Stimulated activated CD4-positive, alpha-beta T cell treated with anti-CD3 and anti-CD28 coated beads, Interleukin-12 subunit alpha, Interleukin-12 subunit beta, amount 100 ng/mL, for 48 hours (primary cell): ENCODE measurements at places on chromosomes 13 and 19.
A peak's percentile ranks its signal among the peaks of the same experiment; 100 is the strongest.

GRCh38 chr19:49843265-49843664 lies 7.7 kb upstream of the PTOV1 start:
- no peak for DNase-seq

- DNase-seq, result peak; percentile 80
These were observed 906 bp downstream of the ANKLE1 start for GRCh38 chr19:17282488-17283125.

DNA sequence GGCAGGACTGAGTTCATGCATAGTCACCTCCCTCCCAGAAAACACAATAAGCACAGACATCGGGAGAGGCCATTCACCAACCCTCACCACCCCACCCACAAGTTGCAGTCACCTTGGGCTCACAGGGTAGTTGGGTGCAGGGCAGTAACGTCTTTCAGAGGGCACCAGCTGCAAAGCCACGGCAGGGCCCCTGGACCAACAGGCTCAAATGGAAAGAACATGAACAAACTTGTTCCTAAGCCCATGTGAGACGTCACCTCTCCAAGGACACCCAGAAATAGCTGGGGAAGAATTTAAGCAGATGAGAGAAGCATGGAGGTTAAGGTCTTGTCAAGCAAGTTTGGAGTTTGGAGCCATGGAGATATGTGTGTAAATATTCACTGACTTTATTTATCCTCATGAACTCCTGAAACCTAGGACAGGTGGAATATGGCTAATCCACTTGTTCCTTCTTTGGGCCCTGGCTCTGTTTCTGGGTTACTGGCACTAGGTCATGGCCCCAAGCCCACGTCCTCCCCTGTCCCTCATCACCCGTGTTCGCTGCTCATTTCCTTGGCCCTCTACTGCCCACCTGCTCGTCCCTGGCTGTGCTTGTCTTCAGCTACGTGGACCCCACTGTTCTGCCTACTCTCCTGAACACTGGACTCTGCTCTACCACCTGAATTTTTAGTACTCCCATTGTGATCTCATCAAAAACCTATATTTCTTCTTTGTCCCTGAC lies 40.4 kb downstream of the SACS start:
- DNase-seq, result no peak

DNA sequence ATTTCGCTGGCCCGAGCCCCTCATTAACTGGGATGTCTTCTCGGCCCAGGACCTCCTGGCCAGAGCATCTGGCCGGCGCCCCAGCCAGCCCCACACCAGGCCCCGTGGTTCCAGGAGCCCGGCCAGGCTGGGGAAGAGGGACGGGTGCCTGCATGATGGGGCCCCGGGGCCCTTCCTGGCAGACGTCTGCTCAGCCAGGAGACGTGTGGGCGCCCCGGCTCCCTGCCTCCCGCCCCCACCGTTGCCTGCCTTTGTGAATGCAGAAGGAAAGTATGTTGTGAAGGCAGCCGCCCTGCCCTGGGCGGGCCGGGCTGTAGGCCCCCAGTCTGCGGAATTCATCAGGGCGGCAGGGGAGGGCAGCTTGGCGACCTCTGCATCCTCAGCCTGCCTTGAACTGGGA lies 4.4 kb upstream of the COMP start:
- DNase-seq, result no peak

- no peak for DNase-seq
These were observed 52.9 kb downstream of the NDFIP2 start for GRCh38 chr13:79533781-79534400.

DNA sequence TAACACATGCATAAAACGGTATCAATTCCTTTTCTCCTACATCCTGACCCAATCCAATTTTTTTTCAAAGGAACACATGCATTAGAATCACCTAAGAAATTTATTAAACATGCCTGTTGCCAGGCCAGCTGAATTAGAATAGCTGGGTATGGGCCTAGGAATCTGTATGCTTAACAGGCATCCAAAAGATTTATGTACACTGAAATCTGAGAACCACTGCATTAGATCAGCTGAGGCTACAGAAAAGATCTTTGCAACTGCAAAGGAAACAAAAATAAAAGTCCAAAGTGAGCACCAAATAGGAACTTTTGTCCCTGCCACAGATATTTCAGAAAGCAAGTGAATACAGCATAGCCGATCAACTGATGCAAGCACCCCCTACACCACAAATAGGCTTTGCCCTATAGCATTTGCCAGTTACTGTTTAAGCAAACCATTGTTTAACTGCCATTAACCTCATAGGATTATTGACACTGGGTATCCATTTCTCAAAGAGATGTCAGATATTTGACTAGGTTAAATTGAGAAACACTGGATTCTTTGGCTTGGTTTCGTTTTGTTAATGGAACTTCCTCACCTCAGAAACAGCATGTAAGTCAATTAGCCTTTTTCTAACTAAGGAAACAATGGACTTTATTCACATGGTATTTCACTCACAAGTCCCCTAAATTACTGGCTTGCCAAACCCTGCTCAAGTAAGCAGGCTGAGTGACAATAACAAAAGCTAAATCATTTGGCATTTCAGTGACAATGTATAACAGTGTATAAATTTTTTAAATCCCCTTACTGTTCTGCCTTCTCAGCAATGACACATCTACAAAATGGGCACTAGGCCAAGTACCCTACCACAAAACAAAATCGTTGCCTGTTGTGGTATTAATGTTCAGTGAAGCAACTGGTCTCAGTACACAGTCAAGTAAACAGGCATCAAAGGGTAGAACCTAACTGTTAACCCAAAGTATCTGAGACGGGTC lies 67.8 kb downstream of the SUCLA2 start:
- DNase-seq, result no peak

- DNase-seq, result no peak
These were observed 147.9 kb downstream of the PAN3 start for GRCh38 chr13:28286263-28286662.

- peak; percentile 53 for DNase-seq
These were observed 11.9 kb upstream of the FOSB start for GRCh38 chr19:45455707-45456499.

DNA sequence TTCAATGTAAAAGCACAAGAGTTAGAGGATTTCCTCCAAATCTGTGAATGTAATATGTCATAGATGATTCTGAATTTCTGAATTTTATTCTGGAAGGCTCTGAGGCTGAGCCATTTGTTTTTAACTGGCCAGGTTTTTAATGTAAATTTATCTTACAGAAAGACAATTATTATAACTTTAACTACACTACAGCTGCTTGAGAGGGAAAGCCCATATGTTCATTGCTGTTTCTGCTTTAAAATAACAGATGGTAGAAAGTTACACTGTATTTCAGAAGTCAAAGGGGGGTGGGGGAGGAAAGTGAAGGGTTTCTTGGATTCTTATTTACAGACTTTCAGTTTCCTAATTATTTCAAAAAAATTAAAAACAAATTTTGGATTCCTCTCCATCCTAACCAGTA lies 62.8 kb downstream of the DNAJC15 start:
- no peak for DNase-seq

DNA sequence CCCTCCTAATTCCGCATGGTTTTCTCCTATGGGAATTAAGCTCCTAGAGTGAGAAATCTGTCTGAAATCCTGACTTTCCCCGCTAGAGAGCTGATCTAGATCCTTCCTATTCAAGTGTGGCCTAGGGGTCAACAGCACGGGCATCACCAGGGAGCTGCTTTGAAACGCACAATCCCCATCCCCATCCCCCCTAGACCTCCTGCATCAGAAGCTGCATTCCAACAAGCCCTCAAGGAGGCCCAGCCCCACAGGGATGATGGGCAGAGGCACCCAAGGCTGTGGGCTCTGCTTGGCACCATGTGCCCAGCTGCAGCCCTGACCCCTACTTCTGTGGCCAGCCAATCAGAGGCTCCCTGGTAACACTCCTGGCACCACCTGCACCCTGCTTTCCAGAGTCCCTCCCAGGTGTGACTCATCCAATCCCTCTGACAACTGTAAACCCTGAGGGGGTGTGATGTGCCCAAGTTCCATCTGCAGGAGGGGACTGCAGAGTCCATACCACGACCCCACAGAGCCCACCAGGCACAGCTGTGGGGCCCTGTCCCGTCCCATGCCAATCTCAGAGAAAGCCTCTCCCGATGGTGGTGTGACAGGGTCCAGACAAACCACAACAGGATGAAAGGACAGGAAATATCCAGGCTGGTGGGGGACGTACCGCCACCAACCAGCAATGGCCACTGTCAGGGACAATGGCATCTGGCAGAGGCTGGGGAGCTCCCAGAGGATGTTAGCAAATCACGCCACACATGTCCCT lies 19.8 kb upstream of the SLC35E1 start:
- DNase-seq, result no peak

- no peak for DNase-seq
These were observed 119.3 kb downstream of the COL4A1 start for GRCh38 chr13:110187641-110188161.

DNA sequence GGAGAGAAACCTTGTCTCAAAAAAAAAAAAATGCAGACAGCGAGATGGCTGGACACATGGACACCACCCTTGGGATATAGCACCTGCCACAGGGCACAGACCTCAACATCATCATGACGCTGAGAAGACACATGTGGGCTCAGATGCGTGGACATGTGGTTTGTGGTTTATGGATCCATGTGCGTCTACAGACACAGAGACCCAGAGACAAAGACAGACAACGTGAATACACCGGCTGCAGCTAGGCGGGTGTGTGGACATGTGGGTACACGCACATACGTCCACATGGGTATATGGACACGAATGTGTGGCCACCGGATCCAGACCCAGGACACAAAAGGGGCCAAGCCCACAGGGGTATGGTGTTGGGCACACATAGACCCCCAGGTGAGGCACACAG lies 1.3 kb downstream of the TNFSF14 start:
- no peak for DNase-seq

GRCh38 chr19:42010245-42011126 lies 16.5 kb upstream of the ATP1A3 start:
- DNase-seq, result no peak

DNA sequence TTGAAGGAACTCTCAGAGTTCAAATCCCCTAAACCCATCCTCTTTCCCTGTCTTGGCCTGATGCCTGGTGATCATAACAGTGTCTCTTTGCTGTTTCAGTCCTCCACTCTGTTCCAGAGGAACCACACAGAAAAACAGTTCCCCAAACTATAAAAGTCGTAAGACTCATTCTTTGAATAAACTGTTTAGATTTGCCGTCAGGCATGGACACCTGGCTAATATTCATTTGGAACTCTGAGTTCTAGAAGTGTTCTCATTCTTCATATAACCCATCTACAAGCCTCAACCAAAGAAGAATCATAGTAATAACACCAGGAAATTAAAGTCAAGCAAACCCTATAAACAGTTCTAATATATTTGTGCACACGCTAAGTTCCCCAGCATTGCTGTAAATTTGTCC lies 37.7 kb upstream of the ABCC4 start:
- DNase-seq, result no peak

DNA sequence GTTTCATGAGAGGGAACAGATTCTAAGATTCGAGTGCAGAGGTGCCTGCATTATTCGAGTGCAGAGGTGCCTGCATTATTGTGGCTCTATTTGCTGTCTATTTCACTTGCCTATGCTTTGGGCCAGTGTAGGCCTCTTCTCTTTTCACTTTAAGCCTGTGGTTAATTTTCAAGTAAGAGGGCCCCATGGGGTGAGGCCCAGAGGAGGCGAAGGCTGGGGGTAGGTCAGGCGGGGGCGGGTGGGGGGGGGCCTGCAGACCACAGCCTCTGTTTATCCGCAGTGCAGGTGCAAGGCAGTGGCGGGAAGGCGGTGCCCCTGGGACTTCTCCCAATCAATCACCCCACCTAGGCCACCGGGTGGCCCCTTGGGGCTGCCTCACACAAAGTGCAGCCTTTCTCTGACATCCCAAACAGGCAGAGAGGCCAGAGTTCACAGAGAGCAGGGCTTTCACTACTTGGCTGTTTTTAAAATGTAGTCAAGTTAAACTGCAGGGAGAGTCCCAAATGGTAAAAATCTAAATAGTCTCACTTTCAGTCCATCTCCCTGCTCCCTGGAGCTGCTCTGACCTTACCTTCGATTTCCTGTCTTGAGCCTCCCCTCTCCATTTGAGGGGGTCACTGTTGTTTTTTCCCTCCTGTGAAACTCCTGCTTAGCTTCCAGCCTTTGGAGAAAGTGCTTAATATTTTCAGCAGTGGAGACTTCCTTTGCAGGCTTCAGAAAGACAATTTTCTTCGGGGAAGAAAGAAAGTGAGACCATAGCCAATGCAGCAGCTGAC lies 249.0 kb downstream of the DLEU7 start:
- peak; percentile 36 for DNase-seq

DNA sequence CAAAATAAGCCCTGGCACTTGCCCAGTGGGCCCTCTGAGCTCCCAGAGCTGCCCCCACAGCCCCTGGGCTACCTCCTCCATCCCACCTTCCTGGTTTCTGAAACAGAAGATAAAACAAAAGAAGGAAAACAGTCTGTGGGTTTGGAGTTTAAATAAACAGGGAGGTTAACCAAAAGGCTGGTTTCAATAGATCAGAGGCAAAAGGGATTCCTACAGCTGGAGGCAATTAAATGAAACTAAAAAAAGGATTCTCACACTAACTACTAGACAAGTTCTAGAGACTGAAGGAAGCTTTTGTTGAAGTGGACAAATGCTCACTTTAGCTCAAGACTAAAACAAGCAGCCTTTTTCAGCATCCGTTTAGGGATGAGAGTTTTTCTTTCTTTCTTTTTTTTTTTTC lies 569.8 kb downstream of the FGF9 start:
- DNase-seq, result no peak

DNA sequence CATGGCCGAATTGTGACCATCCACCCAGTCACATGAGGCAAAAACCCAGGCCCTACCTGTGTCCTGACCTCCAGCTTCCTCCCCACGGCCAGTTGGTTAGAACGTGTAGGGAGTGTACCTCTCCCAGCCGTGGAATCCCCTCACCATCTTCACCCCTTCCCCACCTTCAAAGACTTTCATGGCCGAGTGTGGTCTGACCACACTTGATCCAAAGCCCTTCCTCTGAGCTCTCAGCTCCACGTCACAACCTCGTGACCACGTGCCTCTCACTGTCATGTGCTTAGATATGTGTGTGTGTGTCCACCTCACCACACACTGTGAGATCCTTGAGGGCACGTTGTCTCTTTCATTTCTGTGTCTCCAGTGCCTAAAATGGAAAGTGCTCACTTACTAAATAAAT lies 48.6 kb upstream of the UBE2L5 start:
- DNase-seq, result no peak

DNA sequence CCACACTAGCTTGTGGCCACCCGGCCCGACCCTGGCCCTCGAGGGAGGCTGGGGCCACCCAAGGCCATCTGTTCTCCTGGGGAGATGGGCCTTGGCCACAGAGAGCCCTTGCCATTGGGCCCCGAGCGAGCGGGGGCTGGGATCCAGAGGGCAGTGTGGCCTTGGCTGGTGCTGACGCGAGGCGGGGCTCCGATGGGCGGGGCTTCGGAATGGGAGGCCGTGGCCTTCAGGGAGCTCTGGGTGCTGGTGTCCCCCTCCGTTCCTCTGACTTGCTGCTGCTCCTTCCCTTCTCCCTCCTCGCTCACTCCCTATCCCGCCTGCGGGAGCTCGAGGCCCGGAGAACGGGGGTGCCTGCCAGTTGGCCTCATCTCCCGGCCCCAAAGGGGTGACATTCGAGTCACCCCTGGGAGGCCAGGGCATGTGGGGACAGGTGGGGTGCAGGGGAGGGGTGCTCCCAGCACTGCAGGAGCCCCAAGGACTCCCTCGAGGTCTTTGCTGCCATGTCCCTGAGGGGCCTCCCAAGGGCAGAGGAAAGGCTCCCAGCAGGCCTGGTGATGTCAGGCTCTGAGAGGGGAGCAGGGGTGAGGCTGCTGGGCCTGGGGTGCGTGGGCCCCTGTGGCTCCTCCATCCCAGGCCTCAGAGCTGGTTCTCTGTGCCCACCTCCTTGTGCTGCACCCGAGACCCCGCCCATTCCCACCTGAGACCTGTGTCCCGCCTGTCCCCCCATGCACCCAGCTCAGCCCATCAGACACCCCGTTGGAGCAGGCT lies 4.2 kb downstream of the NCLN start:
- no peak for DNase-seq
